ENCODE measurements at places on chromosomes 11 and 22.
A peak's percentile ranks its signal among the peaks of the same experiment; 100 is the strongest.

GRCh38 chr11:75328426-75329277 is 22.8 kb downstream of the ARRB1 start:
- DNase-seq, result peak; percentile 13

DNA sequence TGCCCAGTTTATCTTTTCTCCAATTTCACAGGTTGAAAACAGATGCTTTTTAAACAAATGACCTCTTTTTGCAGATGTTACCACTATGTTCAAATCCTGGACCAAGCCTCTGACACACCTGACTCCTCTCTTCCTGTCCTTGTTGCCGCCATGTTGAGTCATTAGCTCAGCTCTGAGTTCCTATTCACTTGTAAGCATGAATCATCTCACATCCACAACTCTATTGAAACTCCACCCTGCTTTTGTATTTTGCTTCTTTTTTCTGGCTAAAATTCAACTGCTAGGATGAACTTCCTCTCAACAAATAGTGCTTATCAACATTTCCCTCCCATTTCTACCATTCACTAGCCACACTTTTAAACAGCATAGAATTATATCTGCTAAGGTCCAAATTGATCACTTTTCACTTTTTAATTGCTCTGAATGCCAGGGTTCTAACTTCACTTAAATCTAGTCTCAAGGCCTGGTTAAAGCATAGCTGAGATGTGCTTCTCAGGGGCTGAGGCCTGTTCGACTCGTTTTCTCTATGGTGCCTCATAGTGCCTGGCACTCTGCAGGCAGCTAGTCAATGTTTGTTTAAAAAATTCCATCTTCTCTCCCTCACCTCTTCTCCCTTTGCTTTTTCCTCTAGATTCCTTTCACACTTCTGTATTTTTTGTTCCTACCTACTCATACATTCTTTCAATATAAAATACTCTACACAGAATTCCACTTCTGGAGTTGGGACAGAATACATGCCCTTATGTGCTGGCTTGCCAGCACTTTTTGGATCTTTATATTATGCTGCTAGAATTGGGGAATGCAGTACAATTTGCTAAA is 3.9 kb downstream of the JOSD1 start:
- DNase-seq, result no peak

- DNase-seq, result no peak
These were observed 215.3 kb downstream of the TBC1D22A start for GRCh38 chr22:46977656-46978343.

GRCh38 chr22:42881982-42882656 is 25.0 kb upstream of the ARFGAP3 start:
- no peak for DNase-seq

DNA sequence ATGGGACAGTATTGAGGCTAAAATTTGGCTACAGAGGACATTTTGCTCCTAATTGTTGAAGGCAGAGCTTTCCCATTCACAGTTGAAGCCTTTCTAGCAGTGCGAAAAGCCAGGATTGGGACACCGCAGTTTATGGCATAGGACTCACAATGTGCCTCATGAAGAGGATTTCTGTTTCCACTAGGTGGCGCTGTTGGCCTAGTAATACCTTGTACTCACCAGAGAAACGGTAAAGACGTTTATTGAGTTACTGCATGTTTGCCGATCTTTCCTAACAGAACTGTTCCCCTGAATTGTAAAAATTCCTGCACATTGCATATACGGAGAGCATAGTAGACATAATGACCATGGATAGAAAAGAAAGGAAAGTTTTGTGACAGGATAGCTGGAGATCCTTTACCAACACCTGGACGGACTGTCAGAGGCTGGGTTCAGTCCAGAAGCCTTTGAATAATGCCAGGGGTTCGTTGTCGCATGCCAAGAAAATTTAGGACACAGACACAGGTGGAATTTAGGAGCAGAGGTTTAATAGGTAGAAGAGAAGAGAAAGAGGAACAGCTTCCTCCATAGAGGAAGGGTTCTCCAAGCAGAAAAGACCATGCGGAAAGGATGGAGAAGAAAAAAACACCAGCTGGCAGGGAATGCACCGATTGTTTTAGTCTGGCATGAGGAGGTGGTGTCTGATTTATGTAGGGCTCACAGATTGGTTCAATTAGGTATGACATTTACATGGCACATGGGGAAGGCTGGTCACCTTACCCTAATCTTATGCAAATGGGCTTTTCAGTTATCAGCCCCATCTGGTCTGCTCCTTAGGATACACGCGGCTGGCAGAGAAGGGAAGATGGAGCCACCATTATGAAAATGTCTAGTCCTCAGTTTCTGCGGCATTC is 10.8 kb upstream of the OR51D1 start:
- DNase-seq, result no peak

GRCh38 chr22:39991159-39991860 is 3.4 kb upstream of the FAM83F start:
- DNase-seq, result no peak
